Choroid plexus epithelial cell (primary cell): ENCODE measurements at places on chromosomes 4 and X.

GRCh38 chrX:10922159-10922558 is 189.0 kb upstream of the HCCS start:
- peak; percentile 80 for DNase-seq

- DNase-seq = peak; percentile 91
Measured at GRCh38 chr4:168585168-168586091, 88.6 kb downstream of the PALLD start.

- peak; percentile 7 for DNase-seq
Measured at GRCh38 chr4:158384414-158384813, 137.3 kb upstream of the RXFP1 start.

GRCh38 chrX:9957743-9958142 is 9.4 kb upstream of the CLDN34 start:
- DNase-seq = no peak

GRCh38 chr4:168622600-168622999 is 125.7 kb downstream of the PALLD start:
- DNase-seq = no peak

DNA sequence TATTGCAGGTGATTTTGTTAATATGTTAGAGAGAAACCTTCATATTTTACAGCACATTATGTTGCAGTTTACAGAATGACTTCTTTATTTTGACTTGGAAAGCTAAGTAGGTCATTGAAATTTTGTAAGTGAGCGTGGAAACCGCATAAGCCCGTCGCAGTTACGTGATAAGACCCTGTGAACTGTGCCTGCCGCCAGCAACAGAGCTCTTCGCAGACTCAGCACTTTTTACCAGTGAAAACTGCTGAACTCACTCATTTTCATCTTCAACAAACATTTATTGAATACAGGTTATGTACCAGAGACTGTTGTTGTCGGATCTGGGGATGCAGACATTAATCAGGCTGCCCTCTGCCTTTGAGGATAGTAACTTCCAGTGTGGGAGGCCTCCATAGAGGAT is 355.7 kb downstream of the HS3ST1 start:
- DNase-seq = no peak

DNA sequence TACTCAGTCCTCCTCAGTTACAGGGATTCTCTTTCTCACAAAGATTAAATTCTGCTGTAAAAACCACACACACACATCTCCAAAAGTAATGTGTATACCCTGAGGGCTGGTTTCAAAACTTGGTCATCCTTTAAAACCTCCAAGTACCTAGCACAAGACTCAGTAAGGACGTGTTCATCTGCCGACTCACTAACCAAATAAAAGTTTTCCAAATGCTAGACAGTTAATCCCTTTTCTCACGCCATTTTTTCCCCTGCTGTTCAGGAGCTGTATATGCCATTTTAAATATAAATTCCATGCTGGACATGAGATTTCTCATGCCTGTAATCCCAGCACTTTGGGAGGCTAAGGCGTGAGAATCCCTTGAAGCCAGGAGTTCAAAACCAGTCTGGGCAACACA is 3.9 kb upstream of the SAT1 start:
- peak; percentile 39 for DNase-seq

GRCh38 chr4:37896206-37896860 is 5.4 kb downstream of the TBC1D1 start:
- DNase-seq = no peak
